ENCODE measurements at places on chromosomes 4 and X.

GRCh38 chrX:11190745-11191510 is 79.8 kb downstream of the HCCS start:
- no peak for DNase-seq

- DNase-seq: no peak
Observed at GRCh38 chrX:139776599-139776998, 68.6 kb upstream of the MCF2 start.

DNA sequence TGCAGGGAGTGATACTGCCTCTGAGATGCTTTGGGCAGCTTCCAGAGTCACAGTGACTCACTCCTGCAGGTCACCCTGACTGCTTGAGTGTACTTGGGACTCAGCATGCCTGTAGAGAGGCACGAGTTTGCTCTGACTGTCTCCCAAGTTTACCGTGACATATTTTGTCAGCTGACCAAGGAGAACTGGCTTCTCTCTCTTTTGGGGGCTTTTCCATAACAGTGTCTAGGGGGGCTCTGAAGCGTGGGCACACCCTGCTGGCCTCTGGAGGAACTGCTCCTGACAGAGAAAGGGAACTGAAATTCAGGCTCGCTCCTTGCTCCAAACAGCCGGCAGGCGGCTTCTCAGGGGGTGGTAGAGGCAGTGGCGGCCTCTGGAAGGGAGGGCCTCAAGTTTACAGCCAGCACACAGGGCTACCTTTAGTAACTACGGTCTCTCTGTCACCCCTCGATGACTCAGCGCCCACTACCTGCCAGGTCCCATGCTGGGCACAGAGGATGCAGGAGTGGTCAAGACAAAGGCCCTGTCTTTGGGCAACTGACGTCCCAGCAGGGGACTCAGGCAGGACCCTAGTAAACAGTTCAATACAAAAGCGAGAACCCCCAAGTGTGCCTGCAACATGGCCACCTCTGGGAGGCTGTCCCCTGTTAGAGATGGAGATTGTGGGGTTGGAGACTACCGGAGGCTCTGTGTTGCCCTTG is 17.8 kb downstream of the ZNF185 start:
- DNase-seq: no peak

DNA sequence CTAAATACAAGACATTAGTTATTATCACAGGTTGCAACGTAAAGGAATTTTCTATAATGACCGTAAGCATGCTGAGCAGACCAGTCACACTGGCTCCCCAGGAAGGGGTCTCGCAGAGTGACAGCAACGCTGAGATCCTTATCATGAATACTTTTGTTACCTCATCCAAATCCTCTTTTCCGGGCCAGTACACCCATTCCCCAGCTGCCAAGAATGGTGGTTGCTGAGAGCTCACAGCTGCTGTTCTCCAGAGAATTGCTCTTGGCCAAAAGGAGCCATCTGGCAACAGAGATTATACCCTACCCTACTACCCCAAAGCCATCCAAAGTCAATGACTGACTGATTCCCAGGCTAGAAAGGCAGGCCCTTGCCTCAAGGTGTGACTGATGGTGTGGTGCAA is 91.6 kb downstream of the FUNDC1 start:
- no peak for DNase-seq

GRCh38 chr4:25283948-25284347 is 28.6 kb upstream of the ZCCHC4 start:
- DNase-seq: no peak

GRCh38 chr4:1980561-1981041 is 28.2 kb downstream of the NELFA start:
- DNase-seq: peak; percentile 53

DNA sequence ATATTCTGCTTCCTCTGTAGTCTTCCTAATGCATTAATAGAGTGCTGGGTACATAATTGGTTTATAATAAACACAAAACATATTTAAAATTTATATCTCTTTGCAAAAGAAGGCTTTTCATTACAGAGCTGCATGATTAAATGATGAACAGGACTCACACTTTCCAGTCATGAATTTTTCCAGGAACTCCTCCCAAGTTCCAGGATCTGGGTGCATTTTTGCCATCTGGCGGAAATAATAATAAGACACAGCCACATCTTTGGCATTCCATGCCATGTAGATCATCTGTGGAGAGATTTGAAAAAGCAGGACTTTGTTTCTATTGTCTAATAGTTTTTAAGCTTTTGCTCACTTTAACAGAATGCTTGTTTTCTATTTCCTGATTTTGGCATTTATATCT is 40.2 kb upstream of the SULT1B1 start:
- no peak for DNase-seq

GRCh38 chrX:95628796-95629195 is 1055.8 kb upstream of the DIAPH2 start:
- no peak for DNase-seq

DNA sequence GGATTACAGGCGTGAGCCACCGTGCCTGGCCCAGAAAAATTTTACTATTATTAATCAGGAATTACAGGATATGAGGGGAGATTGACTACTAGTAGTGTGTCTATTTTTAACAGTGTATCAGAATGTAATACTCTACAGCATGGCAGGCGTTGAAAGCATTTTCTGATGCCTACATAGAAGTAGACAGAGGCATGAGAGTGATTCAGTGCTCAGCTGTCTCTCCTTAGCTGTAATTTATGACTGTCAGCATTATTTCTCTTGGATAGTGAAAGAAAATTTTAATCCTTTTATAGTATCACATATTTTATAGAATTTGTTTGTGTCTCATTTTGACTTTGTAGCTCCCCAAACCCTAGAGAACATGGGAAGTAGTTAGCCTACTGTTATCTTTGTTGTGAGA is 20.7 kb downstream of the ARHGAP24 start:
- DNase-seq: no peak

DNA sequence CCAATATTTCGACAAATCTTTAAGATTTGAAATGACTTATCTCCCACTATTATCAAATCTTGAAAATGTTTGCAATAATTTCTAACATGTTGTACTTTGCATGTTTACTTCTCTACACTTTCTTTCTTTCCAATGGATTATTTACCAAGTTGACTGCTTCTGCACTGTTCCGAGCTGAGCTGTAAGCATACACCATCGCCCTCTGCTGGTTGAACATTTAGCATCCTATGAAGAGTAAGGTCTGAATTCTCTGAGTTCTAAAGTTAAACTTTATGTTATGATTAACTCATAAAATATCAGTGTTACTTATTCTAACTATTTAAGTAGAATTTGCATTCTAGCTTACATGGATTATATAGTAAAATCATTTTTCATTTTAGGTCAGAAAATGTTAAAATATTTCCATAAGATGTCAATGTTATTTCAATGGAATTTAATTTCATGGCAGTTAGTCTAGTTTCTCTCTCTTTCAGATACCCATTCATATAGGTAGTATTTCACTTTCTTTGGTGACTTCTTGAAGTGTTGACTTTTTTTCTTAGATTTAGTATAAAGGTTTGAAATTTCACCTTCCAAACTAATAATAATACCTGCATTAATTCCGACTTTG is 137.4 kb downstream of the DKK2 start:
- no peak for DNase-seq
